ENCODE measurements at places on chromosomes 13 and 19.

- no peak for DNase-seq
Observed at GRCh38 chr13:33639158-33639557, 178.8 kb upstream of the RFC3 start.

- no peak for DNase-seq
Observed at GRCh38 chr13:61838568-61838967, 422.9 kb upstream of the PCDH20 start.

GRCh38 chr19:28039677-28040381, 1173.1 kb downstream of the UQCRFS1 start:
- DNase-seq = no peak

GRCh38 chr19:43624933-43625332, 5.5 kb upstream of the ZNF428 start:
- no peak for DNase-seq

- DNase-seq = no peak
Observed at GRCh38 chr13:66623129-66623820, 606.9 kb downstream of the PCDH9 start.

GRCh38 chr13:36915106-36915505, 4.9 kb downstream of the SMAD9 start:
- DNase-seq = no peak

GRCh38 chr13:88461272-88462009, 790.3 kb downstream of the SLITRK5 start:
- DNase-seq = no peak

DNA sequence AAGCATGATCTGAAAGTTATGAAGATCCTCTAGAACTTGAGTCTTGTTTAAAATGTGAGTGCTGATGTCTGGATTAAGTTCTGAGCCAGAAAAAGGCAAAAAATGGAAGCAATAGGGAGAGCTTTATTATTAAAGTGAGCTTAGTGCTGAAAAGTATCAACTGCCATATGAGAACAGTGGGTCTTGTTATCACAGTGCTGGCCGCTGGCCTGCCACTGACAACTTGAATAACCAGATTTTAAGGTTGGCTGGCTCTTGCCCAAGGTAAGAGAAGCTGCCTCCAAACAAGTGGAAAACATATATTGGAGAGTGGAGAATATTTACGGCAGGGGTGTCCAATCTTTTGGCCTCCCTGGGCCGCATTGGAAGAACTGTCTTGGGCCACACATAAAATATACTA, 33.9 kb downstream of the NUFIP1 start:
- no peak for DNase-seq

DNA sequence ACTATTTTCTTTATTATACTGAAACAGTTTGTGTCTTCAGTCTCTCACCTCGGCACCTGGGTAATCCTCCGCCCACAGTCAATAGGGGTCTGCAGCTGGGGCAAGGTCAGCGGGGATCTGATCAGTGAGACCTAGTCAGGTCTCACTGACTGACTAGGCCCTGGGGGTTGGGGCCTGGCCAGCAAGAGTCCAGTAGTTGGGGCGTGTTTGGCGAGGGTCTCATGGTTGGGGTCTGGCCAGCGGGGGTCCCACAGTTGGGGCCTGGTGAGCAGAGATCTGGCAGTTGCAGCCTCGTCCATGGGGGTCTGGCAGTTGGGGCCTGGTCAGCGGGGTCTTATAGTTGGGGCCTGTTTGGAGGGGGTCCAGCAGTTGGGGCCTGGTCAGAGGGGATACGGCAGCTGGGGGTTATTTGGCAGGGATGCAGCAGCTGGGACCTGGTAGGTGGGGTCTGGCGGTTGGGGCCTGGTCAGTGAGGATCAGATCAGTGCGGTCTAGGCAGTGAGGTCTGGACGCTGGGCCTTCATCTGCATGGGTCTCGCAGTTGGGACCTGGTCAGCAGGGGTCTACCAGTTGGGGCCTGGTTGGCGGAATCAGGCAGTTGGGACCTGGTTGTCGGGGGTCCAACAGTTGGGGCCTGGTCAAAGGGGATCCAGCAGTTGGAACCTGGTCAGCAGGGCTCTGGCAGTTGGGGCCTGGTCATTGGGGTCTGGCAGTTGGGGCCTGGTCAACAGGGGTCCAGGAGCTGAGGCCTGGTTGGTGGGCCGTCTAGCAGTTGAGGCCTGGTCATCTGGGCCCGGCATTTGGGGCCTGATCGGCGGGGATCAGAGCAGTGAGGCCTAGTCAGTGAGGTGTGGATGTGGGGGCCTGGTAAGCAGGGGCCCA, 61.1 kb upstream of the TPM4 start:
- DNase-seq = no peak

DNA sequence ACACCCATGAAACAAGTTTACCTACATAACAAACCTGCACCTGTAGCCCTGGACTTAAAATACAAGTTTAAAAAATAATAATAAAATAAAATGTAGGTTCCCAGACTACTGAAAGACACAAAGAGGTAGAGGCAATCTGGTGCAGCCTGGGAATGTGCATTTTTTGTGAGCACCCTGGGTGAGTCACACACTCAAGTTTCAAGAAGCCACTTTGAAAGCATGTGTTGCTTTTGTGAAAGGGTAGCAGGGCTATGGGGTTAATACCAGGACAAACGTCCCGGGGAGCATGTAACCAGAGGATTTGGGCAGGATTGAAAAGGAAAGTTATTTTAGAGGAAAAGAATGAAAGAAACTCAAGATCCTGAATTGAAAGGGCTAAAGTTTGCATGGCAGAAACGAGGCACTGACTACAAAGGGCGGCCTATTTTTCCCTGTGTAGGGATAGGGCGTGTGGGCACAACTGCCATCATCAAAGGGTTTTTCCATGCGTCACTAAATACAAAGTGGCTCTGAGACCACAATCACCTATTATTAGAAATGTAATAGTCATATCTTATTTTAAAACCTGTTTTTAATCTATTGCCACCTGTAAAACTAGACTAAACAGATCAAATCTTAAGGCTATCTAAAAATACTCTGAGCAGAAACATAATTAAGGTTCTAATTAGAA, 314.9 kb downstream of the COG6 start:
- DNase-seq = no peak

DNA sequence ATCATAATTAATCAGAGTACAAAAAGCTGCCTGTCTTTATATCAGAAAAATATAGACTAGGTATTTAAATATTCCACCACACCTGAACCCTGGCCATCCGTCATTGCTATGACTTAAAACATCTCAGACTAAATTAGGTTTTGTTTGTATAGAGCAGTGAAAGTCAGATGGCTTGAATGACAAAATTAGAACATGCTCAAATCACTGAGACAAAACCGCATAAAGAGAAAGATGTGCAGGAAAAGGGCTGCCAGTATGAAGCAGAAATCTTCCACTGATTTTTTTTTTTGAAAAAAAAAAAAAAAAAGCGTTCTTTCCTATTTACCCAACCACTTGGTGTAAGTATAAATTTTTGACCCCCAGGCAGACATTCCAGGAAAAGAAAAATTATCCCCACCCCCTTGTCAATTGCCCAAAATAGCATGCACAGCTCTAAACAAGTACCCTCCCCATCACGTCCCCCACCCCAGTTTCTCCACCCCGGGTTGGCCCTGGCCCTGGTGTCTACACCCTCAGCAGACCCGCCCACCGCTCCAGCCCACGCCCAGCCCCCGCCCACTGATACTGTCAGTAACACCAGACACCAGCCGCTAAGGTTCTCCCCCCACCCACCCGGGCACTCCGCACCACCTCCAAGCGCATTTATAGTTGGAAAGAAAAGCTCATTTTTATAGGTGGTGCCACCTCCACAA, 118.6 kb downstream of the URI1 start:
- DNase-seq = no peak

DNA sequence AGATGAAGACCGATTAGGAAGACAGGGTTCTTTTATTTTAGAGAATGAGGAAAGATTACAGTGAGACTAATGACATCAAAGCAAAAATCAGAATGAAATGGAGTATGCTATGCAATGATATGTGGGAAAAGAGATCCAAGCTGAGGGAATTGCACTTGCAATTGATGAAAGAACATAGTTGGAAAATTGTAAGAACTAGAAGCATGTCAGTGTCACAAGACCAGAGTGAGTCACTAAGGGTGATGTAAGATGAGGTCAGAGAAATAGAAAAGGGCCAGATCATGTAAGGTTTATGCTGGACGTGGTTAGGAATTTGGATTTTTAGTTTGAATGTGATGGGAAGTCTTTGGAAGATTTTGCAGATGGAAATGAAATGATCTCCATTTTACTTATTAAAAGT, 1937.3 kb downstream of the OLFM4 start:
- no peak for DNase-seq

- no peak for DNase-seq
Observed at GRCh38 chr13:30807392-30807791, 72.0 kb downstream of the ALOX5AP start.

DNA sequence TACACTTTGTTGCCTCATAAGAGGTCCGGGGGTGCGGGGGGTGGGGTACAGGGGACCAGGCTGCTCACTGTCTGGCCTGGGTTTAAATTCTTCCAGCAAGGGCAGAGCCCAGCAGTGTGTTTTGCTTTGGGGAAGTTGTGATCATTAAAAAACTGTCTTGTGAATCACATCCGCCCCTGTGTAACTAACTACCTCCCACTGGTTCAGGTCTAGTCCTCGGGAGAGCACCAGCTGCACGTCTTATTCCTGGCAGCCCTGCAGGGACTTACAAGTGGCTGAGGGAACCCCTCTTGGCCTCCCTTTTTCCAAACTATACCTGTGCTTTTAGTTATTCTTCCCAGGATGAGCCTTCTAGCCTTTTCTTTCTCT, 127.5 kb downstream of the SIPA1L3 start:
- DNase-seq = no peak

GRCh38 chr19:801030-801860, 4.0 kb downstream of the PTBP1 start:
- no peak for DNase-seq

GRCh38 chr13:102038787-102039186, 363.1 kb downstream of the FGF14 start:
- DNase-seq = no peak
